Inflammatory macrophage (primary cell): ENCODE measurements at places on chromosomes 6 and 20.
A peak's percentile ranks its signal among the peaks of the same experiment; 100 is the strongest.

DNA sequence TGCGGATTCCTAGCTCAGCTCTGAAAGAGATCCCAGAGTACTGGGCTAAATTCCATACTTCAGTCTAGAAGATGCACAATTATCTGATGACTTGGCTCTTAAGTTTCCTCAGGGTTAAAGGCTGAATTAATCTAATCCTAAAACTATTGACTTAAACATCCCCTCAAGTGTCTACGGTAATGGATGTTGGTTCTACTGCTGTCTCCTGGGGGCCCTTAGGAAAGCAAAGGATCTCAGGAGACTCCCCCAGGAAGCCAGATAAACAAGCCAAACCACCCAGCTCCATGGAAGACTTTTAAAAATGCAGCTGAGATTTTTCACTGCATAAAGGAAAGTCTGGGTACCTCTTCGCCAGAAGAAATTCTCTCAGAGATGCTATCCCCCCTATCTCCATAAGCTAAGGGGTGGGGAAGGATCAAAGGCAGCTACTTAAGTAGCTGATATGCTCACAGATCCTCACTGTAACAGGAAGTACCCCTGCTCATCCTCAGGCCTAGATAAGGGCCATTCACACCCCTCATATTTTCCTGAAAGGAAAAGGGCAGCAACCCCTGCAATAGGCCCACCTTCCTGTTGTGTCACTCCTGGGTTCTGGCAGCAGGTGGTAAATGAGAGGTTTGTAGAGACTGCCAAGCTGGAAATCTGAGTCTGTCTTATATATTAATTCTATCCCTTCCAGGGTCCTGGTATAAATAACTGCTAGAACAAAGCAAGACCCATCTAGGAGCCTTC lies 9.3 kb downstream of the NDRG3 start:
- DNase-seq: no peak

DNA sequence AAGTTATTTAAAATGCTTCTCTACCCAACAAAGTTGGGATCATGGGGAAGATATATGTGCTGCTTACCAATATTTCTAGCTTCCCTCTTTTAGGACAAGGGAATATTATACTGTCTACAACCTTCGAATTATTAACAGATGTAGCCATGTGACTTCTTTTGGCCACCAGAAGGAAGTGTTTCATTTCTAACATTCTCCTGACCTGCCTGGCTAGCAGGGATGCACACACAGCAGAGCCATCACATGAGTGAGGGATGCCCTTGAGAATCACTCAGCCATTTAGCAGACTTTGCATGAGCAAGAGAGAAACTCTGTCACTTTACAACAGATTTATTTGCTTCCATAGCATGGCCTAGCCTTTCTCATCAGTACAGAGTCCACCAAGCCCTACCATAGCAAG lies 230.7 kb upstream of the MARCKS start:
- no peak for DNase-seq

DNA sequence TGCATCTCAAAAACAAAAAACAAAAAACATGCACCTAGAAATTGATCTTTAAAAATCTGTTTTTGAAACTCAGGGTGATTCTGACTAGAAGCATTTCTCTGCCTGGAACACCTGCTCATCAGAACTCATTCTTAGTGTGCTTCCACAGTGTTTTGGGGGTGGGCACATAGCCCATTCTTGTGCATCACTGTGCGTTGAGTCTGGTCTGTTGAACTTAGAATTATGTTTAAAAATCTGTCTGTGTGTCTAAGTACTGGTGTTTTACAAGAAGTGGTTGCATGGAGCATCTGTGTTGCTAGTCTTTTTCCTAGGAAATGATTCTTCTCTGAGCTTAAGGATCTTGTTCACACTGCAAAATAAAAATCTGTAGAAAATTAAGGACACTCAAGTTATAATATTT lies 264.5 kb downstream of the SOX4 start:
- DNase-seq: no peak

DNA sequence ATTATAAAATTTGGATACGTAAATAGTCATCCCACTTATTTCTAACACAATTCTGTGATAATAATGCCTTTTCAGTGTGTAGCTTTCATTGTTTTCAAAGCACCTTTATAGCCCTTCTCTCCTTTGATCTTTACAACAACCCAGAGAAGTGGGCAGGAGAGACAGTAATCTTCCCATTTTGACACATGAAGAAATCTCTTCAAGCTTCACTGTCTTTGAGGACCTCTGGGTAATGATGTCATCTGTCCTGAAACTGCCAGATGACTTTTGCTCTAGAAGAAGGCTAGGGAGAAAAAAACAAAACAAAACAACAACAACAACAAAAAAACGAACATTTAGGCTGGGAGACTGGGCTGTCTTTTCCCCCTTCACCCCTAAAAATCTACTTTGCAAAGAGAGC lies 203.0 kb downstream of the KCNQ5 start:
- peak; percentile 14 for DNase-seq

DNA sequence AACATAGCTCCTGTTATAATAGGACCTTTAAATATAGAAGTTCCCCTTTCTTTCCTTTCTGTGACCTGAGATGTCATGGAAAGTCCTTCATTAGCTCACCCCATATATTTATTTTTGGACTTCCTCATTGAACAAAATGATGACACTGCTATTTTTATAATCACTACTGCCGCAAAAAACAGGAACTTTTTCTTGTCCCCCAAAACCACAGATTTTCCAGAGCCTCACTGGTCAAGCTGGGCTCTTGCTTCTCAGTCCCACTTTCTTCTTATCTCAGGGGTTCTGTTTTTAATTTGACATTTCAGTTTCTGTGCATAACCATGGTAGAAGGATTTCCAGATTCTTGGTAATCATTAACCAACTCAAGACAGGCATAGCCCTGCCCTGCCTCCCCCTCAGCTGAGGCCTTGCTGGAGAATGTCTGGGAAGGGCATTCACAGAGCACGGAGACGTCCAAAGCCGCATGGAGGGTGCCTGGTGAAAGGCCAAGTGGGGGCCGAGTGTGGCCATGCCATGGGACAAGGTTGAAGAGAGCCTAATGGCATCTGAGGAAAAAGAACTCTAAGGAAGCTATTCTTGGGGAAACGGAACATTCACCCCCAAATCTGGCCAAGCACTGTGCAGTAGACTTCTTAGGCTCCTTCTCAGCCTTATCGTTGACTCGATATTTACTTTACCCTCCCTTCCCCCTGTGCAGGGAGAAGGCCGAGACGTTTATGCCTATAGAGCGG lies 73.7 kb downstream of the EDN1 start:
- DNase-seq: peak; percentile 94

- DNase-seq: no peak
Measured at GRCh38 chr6:12478921-12479320, 188.8 kb downstream of the EDN1 start.

GRCh38 chr20:24577271-24577909 lies 108.0 kb downstream of the SYNDIG1 start:
- DNase-seq: no peak

DNA sequence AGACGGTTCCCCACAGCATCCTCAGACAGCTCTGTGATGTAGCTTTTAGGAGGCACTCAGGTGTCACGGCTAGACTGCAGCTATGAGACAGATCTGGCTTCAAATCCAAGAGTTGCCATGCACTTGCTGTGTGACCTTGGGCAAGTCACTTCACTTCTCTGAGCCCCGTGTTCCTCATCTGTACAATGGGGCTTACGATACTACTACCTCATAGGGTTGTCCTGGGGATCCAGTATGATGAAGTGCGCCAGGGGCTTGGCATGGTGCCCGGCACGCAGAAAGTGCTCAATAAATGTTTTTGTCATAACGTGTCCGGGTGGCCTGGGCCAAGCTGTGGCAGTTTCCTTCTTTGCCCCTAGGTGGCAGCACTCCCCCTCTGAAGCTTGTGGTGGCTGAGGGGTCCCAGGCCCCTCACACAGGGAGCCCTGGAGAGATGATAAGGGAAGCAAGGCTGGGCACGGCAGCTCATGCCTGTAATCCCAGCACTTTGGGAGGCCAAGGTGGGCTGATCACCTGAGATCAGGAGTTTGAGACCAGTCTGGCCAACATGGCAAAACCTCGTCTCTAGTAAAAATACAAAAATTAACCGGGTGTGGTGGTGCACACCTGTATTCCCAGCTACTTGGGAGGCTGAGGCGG lies 19.1 kb upstream of the CHMP4B start:
- peak; percentile 25 for DNase-seq
